ENCODE measurements at places on chromosomes 11 and 22. TPM values are rescaled to one million over a fixed set of nuclear protein-coding genes. Genes with fewer than 3 reads are reported as not detected.

DNA sequence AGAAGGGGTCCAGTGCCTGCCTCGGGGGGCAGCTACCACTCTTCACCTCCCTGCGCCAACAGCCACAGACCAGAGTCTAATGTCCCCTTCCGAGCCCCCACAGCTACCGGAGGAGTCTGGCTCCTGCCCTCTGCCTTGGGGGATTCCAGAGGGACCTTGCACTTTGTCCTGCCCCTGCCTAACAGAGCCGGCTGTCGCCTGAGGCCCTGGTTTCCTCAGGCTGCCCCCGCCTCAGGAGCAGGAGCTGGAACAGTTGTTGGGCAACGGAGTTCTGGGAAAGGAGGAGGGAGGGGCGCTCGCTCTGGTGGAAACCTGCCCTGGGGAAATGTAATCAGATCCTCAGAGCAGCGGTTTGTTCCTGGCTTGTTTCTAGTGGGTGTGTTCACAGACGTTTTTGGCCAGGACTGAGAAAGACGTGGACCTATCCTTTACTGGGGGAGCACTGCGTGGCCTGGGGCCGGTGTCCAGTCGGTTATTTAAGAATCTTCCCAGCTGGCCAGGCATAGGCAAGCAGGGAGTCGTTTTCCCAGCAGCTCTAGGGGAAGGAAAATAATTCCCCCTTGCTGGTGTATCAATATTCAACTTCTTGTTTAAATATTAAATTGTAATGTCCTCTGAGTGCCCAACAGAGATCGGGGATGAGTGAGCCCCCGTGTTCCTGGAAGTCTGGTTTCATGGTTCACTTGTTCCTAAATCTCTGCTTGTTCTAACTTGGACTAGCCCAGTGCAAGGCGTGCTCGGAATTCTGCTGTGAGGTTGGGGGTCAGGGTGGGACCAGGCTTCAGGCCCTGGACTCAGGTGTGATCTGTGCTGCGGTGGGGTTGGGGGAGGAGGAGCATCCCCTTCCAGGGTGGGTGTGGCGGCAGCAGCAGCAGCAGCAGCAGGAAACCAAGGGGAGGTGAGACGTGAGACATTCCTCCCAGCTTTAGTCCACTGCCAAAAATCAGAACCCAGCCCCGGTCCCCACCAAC lies 32.1 kb downstream of the A4GALT start:
- DNase-seq = no peak

GRCh38 chr11:87366763-87367405 lies 329.1 kb downstream of the TMEM135 start:
- DNase-seq = no peak

GRCh38 chr11:126426820-126427749 lies 71.6 kb downstream of the ST3GAL4 start:
- DNase-seq = no peak

DNA sequence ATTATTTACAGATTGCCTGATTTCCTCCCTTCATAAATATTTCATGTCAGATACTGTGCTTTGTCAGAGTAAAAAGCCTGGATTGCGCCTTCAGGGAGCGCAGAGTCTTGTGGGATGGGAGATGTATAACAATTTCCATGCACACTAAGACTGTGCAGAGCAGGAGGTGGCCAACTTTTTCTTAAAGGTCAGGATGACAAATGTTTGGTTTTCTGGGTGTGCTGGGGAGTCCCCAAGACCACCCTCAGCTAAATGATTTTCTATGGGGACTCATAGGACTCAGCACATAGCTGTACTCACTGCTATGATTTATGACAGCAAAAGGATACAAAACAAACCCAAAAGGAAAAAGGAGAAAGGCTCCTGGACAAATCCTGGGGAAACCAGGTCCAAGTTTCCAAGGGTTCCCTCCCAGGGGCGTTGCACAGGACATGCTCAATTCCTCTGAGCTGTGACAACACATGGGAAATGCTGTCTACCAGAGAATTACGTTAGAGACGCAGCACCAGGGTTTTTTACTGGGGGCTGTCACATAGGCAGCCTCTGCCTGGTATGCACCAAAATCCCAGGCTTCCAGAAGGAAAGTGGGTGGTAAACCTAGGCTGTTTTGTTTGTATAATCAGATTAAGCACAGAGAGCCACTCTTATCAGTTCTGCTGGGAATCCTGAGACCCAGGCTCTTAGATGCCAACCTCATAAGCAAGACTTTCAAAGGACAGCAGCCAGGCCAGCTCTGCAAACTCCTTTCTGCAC lies 59.1 kb downstream of the CSNK2A3 start:
- DNase-seq = no peak

- DNase-seq = no peak
Observed at GRCh38 chr11:2672553-2673249, 27.1 kb downstream of the KCNQ1OT1 start.

B3GAT1 gene
- total RNA-seq = 78.4 TPM

NCR3LG1 gene
- total RNA-seq = 10.1 TPM

- no peak for DNase-seq
Observed at GRCh38 chr11:5695580-5695979, 6.0 kb downstream of the TRIM22 start.

POU2AF1 gene
- 16.8 TPM for total RNA-seq

All from natural killer cell (primary cell).